Stimulated activated CD4-positive, alpha-beta T cell treated with anti-CD3 and anti-CD28 coated beads, Interleukin-4, amount 100 ng/mL, for 48 hours (primary cell): ENCODE measurements at places on chromosomes 1 and 21.

GRCh38 chr1:179167418-179167777 is 62.1 kb downstream of the ABL2 start:
- no peak for DNase-seq

DNA sequence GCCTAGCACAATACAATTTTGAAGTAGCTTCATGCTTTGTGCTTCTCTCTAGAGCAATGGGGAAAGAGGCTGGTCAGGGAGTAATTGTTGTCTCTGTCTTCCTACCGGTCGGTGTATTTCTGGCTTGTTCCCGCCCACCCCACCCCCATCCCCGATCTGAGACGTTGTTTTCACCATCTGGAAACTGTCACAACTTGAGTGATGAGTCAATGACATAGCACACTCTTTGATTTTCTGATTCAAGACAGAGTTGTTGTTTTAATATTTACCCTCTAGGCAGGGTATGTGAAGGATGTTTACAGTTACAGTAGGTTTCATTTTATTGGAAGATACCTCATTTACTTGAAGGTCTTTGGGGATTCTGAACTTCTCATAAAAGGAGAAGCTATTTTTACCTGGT is 7.0 kb downstream of the IL12RB2 start:
- no peak for DNase-seq

DNA sequence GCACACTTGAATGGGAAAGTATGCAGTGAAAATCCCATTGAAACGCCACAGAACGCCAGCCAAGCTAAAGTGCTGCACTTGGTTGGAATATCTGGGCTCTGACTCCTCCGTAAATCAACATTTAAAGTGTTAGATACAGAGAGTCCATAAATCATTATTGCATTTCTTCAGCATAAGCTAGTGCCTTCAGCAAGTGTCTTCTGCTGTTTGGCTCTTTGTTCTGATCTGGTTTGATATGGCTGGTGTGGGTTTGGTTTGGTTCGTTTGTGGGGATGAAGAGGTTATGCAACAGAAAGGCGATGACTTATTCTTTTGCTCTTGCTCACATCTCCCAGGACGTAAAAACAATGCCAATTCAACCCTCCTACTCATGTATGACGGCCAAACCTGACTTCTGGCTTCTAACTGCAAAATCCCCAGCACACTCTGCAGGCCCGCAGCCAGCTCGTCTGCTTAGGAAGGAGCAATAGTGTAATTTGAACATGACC is 121.8 kb upstream of the ERG start:
- DNase-seq, result no peak

DNA sequence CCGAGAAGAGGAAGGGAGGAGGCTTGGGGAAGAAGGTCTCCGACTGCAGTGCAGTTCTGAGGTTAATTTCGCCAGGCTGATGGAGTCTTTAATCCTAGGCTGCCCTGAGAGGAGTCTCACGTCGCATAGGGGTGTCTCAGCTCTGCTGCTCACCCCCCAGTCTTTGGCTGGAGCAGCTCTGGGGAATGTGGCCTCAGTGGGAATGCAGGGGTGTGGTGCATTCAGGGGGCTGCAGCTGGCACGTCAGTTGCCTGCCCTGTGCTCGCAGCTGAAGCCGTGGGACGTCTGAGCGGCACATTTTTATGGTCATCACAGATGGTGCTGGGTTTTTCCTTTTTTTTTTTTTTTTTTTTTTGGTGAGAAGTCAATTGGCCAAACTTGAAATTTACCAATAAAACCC is 38.2 kb downstream of the ACTN2 start:
- no peak for DNase-seq

- no peak for DNase-seq
These were observed 75.6 kb upstream of the DNAJC6 start for GRCh38 chr1:65233782-65234181.
